IPS DF 19.7 (cell line): ENCODE measurements at places on chromosomes 6 and 20.

DNA sequence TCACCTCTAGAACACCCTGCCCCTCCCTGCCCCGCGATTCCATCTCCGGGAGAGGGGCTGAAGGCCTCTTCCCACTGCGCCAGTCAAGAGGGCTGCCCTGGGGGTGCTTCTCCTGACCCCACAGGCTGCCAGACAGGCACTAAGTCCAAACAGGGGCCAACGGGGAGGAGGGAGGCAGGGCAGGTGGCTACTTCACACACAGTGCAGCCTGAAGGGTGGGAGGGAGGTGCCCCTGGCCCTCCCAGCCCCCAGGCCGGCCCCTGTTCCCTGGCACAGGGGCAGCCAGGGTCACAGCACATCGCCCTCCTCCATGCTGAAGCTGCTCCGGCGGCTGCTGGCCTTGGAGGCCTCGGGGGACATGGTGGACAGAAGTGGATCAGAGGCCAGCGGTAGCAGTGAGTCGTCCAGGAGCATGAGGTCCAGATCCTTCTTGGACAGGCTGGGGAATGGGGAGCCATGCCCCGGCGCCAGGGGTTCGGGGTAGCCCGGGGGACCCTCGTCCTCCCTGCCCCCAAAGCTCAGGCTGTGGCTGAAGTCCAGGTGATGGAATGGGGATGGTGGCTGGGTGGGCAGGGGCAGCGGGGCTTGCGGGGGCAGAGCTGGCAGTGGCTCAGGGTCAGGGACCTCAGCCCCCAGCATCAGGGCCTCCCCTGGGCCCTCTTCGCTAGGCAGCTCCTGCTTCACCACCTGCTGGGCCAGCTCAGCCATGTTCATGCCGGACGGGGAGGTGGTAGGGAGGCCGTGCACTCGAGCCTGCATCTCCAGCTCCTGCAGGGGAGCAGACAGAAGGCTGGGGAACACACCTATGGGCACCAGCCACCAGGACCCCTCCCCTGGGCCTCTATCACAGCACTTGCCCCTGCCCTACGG is 46.3 kb downstream of the MDFI start:
- DNase-seq, result no peak

DNA sequence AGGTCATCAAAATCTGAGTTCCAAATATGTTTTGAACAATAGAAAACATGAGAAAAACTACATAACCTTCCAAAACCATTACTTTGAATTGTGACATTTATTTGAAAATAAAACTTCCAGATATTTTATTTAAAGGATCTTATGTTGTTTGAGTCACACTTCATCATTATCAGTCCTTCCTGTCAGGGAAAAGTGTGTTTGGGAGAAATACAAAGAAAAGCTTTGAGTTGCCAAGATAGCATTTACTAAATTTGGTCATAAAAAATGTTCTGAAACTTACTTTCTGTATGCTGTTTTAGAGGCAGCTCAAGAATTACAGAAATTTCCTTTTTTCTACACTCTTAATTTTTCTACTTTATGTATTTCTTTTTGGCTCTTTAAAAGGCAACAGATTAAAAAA is 208.2 kb upstream of the RIN2 start:
- no peak for DNase-seq

GRCh38 chr6:33505548-33506370 is 51.4 kb downstream of the ZBTB9 start:
- no peak for DNase-seq

- DNase-seq, result no peak
Observed at GRCh38 chr6:21694168-21694567, 100.6 kb downstream of the SOX4 start.

DNA sequence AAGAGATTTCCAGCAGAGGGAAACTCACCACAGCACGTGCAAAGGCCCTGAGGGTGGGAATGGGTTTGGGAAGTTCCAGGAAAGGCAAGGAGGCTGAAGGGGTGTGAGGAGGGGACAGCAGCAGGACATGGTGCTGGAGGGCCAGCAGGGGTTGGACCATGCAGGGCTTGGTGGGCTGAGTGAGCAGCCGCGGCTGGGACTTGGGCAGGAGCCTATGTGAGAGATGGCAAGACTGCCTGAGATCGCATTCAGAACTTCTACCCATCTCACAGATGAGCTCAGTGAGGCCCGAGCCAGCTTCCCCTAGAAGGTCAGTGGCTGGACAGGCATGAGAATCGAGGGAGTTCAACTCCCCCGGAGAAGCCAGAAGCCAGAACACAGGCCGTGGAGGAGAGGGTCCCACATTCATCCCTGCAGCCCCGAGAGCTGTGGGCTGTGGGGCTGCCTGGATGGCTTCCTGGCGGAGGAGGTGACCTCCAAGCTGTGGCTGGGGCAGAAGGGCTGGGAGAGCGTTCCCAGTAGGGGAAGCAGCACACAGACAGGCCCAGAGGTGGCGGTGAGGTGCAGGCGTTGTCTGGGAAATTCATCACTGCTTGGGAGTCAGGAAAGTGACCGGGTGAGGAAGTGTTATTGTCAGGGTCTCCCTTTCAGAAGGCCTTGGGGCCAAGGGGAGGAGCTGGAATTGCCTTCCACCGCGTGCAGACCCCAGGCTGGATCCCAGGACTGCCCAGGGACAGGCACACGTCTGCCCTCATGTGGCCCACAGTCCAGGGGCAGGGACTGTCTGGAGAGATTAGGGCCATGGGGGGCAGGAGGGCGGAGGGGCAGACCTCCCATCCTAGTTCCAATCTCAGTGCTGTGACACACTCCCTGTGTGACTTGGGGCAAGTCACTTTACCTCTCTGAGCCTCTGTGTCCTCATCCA is 103.8 kb downstream of the CEBPB start:
- no peak for DNase-seq

DNA sequence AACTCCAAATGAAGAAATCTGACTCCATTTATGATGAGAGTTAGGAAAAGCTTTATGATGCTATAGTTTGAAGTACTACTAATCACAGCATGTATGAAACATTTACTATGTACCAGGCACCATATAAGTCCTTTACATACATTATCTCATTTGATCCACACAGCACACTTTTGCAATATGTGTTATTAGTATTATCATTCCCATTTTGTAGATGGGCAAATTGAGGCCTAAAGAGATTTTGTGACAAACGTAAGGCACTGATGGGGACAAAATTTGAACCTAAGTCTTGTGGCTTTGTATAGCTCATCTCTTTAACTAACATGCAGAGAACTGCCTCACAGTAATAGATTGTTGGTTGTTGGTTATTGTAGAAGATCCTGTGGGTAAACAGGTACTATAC is 14.2 kb upstream of the TNFRSF21 start:
- DNase-seq, result no peak

DNA sequence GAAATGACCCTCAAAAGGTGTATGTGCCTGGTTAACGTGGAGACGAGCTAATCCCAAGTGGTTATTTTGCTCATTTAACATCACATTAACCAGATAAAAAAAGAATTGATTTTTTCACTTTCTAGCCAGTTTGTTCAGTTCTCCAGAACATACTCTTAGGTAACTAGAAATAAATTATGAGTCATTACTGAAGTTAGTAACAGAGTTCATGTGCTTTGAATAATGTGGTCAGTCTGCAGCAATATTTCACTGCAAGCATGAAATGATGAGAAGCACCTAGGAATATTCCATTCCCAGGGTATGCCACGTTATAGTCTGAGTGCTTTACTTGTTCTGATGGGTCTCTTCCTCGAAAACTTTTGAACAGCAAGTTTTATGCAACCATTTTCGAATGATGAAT is 138.3 kb upstream of the INSM1 start:
- no peak for DNase-seq

DNA sequence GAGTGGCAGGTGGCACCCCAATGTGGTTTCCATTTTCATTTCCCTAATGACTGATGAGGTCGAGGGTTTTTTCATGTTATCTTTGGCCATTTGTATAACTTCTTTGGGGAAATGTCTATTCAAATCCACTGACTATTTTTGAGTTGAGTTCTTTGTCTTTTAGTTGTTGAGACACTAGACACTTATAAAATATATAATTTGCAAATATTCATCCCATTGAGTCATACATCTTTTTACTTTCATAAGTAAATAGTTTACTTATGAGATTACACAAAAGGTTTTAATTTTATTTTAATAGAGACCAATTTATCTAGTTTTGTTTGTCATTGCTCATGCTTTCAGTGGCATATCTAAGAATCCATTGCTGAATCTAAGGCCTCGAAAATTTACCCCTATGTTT is 49.5 kb downstream of the THBS2 start:
- no peak for DNase-seq

DNA sequence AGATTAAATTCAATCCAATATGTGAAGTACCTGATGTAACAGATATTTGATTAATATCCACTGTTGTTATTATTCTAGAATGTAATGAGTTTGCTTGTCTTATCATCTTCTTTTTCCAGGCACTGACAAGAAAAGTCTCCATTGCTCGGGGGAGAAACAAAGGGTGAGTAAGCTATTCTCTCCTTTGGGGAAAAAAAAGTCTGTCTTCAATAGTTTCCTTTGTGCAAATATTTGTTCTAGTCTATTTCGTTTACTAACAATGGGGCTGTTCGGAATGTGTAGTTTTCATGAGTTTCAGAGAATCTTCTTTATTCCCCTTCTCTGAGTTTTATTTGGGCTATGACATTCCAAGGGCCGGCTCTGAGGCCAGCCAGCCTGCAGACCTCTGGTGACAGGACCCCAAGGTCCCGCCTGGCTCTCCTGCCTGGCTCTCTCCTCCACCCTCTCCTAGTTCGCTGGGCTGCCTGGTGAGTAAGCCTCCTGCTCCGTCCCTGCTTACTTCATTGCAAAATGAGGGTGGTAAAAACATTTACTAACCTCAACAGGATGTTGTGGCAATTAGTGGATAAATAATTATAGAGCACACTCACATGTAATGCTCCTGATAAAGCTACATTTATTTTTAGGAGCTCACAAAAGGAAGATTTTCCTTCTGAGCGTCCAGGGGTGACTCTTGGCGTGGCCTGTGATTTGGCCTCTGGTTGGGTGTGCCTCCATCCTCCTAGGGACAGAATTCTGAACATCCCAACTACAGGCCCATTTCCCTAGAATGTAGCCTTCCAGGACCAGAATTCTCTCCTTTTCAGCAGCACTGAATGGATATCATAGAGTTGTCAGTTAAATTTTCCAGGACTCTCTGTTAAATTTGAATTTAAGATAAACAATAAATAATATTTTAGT is 43.1 kb upstream of the SNX9 start:
- DNase-seq, result no peak

GRCh38 chr6:80792151-80792550 is 685.7 kb downstream of the BCKDHB start:
- DNase-seq, result no peak

- no peak for DNase-seq
Observed at GRCh38 chr6:87504441-87504840, 31.7 kb downstream of the SLC35A1 start.

- no peak for DNase-seq
Observed at GRCh38 chr6:56923565-56923964, 31.3 kb upstream of the BEND6 start.

DNA sequence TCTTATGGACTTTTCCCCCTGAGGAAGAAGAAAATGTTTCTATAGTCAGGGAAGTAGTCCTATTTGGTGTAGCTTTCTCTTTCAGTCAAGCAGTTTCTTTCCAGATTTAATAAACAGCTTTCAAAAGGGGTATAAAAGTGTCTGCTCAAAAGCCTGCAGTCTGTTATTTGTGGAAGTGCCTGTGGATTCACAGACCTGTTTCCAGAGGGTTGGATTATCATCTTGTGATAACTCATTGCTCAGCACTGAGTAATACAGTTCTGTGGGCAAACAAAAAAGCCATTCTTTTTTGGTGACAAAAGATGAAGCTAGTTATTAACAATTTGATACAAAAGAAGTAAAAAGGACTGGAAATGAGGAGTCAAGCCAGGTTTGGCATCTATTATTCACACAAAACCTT is 358.2 kb upstream of the ID4 start:
- DNase-seq, result no peak

DNA sequence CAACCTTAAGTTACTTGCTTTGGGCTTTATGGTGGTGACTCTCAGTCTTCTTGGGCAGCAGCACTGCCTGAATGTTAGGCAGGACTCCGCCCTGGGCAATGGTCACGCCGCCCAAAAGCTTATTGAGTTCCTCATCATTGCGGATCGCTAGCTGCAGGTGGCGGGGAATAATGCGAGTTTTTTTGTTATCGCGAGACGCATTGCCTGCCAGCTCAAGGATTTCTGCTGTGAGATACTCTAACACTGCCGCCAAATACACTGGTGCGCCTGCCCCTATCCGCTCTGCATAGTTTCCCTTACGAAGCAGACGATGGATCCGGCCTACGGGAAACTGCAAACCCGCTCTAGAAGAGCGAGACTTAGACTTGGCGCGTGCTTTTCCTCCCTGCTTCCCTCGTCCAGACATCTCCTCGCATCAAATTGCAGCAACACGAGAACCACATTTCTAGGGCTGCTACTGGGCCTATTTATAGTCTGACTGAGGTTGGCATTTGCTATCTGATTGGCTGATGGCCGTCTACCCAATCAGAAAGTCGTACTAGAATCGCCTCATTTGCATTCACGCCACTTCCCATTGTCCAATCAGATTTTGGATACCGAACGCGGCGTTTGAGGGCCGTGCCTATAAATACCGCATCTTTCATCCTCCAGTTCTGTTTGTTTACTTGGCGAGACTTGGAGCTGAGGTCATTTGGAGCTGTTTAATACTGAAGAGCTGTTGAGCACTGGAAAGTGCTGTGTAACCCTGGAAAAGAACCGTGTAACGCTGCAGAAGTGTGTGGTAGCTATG is 28.2 kb upstream of the SLC17A4 start:
- DNase-seq, result no peak

DNA sequence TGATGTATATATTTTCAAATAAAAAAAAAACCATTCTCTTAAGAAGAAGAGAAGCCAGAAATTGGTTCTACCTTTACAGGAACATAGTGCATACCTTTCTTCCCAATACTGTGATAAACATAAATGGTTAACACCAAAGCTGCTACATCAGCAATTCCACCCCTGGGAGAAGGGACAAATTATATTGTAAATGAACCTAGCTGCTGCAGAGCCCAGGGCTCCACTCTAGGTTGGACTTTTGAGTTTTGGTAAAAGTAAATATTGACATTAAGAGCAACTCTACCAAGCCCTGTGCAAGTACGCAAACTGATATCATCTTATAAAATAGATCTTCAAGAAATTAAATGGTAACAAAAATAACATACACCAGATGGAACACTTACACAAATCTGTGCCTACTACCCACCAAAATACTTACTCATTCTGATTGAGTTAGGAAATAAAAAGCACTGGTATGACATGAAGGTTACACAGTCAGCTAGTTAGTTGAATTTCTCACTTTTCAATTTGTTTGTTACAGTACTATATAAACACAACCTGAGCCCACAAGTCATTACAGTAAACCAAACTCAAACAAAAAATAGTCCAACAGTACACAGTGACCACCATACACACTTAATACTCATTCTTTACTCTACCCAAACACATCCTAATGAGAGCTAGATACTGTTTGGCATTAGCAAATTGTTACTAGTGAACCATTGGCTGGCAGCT is 223.3 kb upstream of the HEY2 start:
- DNase-seq, result no peak

DNA sequence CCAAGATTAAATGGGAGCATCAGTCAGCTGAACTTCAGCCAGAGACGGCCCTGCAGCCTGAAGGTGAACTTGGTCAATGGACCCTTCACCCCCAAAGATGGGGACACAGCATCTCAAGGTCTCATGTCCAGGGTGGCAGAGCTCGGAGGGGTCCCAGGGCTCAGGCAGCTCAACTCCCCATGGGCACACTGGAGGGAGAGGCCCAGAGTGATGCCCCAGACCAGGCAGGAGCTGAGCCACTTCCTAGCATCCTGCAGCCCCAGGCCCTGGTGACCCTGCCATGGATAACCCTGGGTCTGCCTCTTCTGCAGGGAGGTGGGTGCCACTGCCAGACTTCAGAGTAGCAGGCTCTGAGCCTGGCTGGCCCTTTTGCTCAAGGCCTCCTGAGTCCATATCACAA is 27.5 kb upstream of the EMILIN3 start:
- DNase-seq, result no peak
